ENCODE measurements at places on chromosomes 11 and 22. TPM values are rescaled to one million over a fixed set of nuclear protein-coding genes. Genes with fewer than 3 reads are reported as not detected.

MUC6 gene
- 0.38 TPM for total RNA-seq

TIMP3 gene
- total RNA-seq: 45.9 TPM

OR8K3 gene
- not detected for total RNA-seq

SCGB1D2 gene
- total RNA-seq: not detected

WDR74 gene
- total RNA-seq: 47.6 TPM

KCNJ11 gene
- 18.6 TPM for total RNA-seq

CEP126 gene
- total RNA-seq: 2.1 TPM

NCAM1 gene
- total RNA-seq: 21.7 TPM

GRCh38 chr11:58504232-58504631 is 3.7 kb downstream of the OR5B21 start:
- no peak for DNase-seq

DNA sequence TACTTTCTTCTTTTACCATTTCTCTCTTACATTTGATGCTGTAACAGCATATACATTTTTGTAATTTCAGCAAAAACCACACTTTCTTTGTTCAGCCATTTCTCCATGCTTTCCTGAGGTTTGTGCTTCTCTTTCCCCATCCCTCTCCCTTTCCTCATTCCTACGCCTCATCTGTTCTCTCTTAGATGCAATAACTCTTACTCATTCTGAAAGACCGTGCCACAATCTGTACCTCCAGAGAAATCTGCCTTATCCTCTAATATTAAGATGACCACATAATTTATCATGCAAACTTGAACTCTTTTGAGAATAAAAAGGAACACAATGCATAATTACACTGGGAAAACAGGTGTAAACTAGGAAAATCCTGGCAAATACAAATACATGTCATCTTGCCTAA is 588.9 kb downstream of the JRKL start:
- no peak for DNase-seq

GRCh38 chr11:130808541-130808940 is 107.7 kb downstream of the SNX19 start:
- no peak for DNase-seq

GRCh38 chr22:46684706-46685105 is 53.3 kb downstream of the CERK start:
- no peak for DNase-seq

DNA sequence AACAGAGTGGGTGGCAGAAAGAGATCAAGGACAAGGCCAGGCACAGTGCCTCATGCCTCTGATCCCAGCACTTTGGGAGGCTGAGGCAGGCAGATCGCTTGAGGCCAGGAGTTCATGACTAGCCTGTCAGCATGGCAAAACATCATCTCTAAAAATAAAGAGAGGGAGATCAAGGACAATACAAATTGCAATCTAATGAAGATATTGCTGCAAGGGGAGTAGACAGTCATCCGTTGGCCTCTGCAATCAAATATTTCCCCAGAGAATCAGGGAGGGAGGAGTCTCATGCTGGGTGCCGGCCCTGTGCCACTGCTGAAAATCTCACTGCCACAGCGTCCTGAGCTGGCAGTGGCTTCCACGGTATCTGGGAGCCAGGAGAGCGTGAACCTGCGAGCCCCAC is 19.4 kb upstream of the IL17RA start:
- no peak for DNase-seq

GRCh38 chr22:47370448-47371262 is 608.2 kb downstream of the TBC1D22A start:
- DNase-seq: peak; percentile 60

GRCh38 chr11:57742087-57742452 is 779 bp downstream of the SELENOH start:
- no peak for DNase-seq

GRCh38 chr11:1652771-1653540 is 23.4 kb downstream of the KRTAP5-5 start:
- peak; percentile 90 for DNase-seq

DNA sequence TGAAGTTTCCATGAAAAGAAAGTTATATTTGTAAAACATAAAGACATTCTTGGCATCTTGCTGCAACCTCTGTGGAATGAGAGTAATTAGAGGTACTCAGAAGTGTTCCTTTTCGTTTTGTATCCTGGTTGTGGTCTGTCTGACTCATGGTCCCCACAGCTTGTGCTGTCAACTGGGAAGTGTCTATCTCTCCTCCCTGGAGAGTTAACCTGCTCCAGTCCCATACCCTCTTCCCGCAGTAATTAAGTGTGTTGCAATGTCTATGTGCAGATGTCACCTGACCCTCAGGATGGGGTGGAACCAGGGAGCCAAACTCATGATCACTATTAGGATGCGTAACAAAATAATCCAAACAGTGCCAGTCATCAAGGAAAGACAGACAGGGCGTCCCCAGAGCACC is 23.0 kb upstream of the ZDHHC13 start:
- no peak for DNase-seq

DNA sequence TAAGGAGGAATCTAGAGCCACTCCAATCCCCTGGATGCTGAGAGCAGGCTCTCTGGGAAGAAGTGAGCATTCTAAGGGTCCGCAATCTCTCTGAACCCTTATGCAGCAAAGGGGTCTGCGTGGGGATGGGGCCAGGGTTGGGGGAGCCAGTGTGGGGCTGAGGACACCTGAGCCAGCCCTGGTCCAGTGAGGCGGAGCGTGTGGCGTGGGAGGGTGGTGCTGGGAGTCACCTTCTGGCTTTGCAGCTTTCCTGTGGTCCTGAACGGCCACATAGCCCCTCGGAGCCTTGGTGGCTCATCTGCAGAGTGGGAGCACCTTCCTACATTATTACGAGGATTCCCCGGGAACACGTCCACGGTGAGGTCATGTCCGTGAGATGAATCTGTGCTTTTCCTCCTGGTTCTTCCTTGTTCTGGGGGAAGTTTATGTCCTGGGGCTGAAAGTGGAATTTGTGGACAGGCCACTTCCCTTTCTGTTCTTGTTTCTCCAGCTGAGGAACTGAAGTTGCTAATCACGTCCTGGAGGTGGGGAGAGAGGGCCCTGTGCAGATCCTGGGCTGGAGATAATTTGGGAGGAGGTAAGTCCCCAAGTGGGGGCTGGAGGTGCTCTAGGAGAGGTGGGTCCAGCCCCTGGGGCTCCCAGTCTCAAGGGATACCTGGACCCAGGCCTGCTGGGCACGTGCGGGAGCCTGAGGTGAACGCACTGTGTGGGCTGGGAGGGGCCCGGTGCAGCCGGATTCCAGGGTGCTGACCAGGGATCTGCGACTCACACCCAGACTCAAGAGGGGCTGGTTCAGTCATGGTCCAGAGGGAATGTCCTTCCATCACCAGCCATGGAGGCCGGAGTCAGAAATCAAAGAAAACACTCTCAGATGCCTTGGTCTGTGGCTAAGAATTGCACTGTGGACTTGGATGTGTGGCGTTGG is 6.1 kb downstream of the MRGPRE start:
- no peak for DNase-seq

- no peak for DNase-seq
Observed at GRCh38 chr11:65420506-65420905, 2.1 kb upstream of the NEAT1 start.

GRCh38 chr11:124977006-124977405 is 23.0 kb downstream of the CCDC15 start:
- no peak for DNase-seq

GRCh38 chr11:76759092-76759491 is 24.1 kb upstream of the TSKU start:
- no peak for DNase-seq

GRCh38 chr22:28143241-28143865 is 224.3 kb upstream of the PITPNB start:
- no peak for DNase-seq

DNA sequence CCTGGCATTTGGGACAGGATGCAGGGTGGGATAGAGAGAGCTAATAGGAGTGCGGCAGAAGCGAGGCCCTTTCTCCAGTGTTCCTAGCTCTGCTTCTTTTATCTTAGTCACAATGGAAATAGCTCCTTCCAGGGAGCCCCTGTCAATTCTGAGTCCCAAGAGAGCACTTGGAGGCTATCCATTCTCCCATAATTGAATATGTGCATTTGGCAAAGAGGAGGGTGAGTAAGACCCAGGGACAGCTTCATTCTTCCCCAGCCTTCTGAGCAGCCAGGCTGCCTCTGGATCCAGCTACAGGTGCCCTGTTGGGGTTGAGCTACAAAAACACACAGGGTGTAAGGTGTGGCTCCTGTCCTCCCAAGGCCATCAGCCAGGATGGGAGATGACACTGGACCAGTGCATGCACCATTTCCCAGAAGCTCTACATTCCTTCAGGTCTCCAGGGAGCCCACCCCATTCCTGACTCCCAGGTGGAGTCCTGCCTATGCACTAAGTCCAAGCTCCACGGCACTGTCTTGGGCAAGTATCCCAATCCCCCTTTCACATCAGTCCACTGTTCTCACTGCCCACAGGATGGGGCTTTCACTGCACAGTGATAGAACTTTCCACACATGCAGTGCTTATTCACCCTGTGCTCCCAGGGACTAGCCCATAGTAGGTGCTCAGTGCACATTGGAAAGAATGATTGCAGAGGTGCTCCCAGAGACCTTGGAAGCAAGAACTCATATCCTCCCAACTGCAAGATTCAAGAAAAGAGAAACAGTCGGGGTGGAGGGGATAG is 6.2 kb downstream of the MS4A10 start:
- no peak for DNase-seq

DNA sequence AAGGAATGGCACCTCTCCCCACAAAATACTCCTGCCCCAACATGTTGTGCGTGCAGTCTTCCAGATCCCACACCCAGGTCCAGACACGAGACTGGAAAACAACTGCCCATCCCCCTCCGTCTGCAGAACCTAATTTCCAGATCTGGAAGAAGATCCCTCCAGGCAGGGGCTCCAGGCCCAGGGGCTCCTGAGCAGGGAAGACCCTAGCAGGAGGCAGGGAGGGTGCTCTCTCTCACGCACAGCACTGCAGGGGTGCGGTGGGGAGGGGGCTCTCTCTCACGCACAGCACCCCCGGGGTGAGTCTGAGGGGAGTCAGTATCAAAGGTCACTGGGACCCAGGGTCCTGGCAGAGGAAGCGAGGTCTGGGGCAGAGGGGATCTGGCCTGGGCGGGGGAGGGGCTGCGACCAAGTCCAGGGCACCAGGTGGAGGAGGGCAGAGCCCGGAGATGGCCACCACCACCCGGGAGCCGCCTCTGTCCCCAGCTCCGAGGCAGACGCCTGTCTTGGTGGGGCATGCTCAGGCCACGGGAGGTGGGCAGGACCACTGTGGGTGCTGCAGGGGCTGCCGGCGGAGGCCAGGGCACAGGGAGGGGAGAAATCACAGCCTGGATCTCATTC is 1.7 kb downstream of the MLC1 start:
- DNase-seq: no peak

DNA sequence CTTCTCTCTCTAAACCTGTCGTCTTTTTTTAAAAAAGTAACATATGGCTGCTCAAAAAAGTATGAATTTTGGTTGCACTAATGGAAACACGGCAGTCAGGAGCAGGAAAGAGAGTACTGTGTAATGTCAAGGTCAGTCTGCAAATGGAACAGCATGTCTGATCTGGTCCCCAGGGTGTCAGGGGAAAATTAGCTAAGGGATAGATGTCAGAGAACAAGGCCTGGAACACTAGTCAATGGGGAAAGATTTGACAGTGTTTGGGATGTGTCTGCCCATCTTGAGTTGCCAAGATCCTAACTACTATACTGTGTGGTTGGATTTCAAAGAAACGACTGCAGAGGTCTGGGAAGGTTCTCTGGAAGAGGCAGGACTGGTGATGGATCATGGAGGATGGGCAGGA is 65.7 kb upstream of the PHOX2A start:
- no peak for DNase-seq

GRCh38 chr22:49687333-49687732 is 140.3 kb downstream of the BRD1 start:
- DNase-seq: peak; percentile 56

- DNase-seq: no peak
Observed at GRCh38 chr11:15104166-15104565, 10.6 kb upstream of the INSC start.

GRCh38 chr11:19980388-19980787 is 179.9 kb downstream of the DBX1 start:
- no peak for DNase-seq

DNA sequence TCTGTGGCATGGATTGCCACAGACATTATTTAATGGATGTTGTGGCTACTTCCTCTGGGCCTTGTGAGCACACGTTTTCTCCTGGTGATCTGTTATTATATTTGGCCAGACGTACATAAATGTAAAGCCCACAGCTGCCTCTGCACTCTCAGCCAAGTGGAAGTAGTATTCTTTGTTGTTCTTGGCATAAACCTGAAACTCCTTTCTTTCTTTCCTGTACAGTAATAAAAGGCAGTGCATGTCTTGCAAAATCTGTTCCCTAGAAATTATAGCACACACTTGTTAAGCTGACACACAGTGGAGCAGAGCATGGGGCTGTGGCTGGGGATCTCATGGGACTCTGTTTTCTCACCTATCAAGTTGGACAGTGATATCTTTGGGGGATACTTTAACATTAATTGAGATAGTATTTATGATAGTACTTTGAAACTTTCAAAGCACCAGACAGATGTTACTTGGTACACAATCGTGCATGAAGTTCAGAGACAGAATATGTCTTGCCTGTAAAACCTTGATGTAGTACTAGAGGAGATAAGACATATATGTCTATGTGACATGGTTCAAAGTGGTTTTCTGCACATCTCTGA is 20.9 kb downstream of the PANX1 start:
- DNase-seq: no peak

DNA sequence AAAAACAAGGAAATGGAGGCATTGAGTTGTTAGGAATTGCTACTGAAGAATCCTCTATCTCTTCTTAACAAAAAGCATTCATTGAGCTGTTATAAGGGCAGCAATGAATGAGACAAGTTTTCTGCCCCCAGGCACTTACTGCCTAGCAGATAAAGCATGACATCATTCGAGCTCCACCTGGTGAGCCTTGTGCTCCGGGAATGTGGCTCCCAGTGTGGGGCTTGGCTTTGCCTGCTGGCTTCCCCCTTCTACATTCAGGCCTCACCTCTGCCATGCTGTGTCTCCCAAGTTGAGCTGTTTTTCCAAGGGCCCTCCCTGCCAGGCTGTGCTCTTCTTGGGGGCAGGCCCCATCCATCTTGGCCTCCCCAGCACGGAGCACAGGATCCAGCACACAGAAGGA is 56.9 kb upstream of the EIF3D start:
- no peak for DNase-seq

- DNase-seq: no peak
Observed at GRCh38 chr22:43555561-43556515, 144.0 kb downstream of the MPPED1 start.
